Smooth muscle cell of trachea (primary cell): ENCODE measurements at places on chromosomes 2 and 18. TPM values are rescaled to one million over a fixed set of nuclear protein-coding genes. Genes with fewer than 3 reads are reported as not detected.

The ZBTB14 gene
- 10.9 and 13.4 TPM in 2 replicates for total RNA-seq

The DYNAP gene
- not detected in 2 replicates for total RNA-seq

The COBLL1 gene
- total RNA-seq: 5.8 and 6.5 TPM in 2 replicates

The SOWAHC gene
- total RNA-seq: 8.3 and 8.6 TPM in 2 replicates

The NLRC4 gene
- total RNA-seq: not detected in 2 replicates

The NPHP1 gene
- total RNA-seq: 5.1 and 8.3 TPM in 2 replicates

The GPR75 gene
- total RNA-seq: 1.3 and 1.5 TPM in 2 replicates

The HNMT gene
- 20.8 and 45.4 TPM in 2 replicates for total RNA-seq

The POMC gene
- 0.66 and 3.8 TPM in 2 replicates for total RNA-seq

The RUFY4 gene
- not detected in 2 replicates for total RNA-seq

The L3MBTL4 gene
- total RNA-seq: under 0.01 TPM in 1 of 2 replicates, not detected in the other

The FOXD4L1 gene
- 0.15 and 0.17 TPM in 2 replicates for total RNA-seq

The C2orf78 gene
- not detected in 2 replicates for total RNA-seq

The RFTN2 gene
- total RNA-seq: 3.6 and 4.0 TPM in 2 replicates

The SEMA4F gene
- total RNA-seq: 10.2 and 18.4 TPM in 2 replicates

The TTR gene
- not detected in 2 replicates for total RNA-seq

The GCG gene
- total RNA-seq: not detected in 2 replicates

The VIT gene
- total RNA-seq: 1.2 and 2.3 TPM in 2 replicates

The PLA2R1 gene
- total RNA-seq: 14.1 and 16.5 TPM in 2 replicates

The ERMN gene
- not detected in 2 replicates for total RNA-seq

The ABCB11 gene
- total RNA-seq: under 0.01 TPM in 1 of 2 replicates, not detected in the other

The PCBP1 gene
- 47.5 and 66.6 TPM in 2 replicates for total RNA-seq

The CD28 gene
- under 0.01 TPM in 1 of 2 replicates, not detected in the other for total RNA-seq

The GREB1L gene
- 0.15 TPM in 1 of 2 replicates, not detected in the other for total RNA-seq

The RAB1A gene
- 86.8 and 121 TPM in 2 replicates for total RNA-seq

The BOD1L2 gene
- not detected in 2 replicates for total RNA-seq
